T-cell (primary cell): ENCODE measurements at places on chromosomes 7 and 10.

GRCh38 chr7:34133356-34133982, 228.1 kb downstream of the BMPER start:
- DNase-seq = no peak

GRCh38 chr10:107529350-107529749, 364.8 kb upstream of the SORCS1 start:
- no peak for DNase-seq

DNA sequence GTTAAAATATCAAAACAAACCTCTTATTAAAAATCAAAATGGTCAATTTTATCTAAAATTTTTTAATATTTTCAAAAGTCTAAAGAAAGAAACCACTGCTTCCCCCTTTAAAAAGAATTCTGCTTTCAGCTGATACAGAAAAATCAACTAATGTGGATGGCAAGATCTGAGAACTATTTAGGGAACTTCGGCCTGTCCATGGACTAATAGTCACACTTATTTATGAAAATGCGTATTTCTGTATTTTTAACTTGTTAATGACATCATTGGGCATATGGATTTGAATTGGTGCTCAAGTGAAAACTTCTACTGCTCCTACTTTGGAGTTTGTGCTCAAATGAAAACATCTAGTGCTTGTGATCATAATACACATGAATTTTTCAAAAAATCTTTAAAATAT, 31.9 kb downstream of the RNLS start:
- no peak for DNase-seq

DNA sequence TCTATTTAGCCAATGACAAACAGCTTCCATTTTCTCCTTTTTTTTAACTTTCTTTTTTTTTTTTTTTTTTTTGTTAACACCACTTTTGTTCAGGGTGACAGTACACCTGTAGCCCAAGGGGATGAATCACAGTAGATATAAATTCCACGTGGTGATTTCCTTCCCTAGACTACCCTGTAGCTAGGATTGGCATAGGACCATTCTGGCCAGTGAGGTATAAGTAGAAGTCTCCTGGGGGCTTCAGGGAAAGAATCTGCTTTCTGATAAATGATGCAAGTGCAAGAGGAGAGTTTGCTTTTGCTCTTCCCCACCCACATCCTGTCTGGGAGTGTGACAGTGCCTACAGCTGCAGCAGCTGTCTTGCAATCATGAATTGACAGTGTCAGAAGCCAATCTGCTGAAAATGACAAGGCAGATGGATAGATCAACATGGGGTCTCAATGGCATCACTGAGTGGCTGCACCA, 63.2 kb upstream of the TOMM7 start:
- DNase-seq = peak; percentile 26

DNA sequence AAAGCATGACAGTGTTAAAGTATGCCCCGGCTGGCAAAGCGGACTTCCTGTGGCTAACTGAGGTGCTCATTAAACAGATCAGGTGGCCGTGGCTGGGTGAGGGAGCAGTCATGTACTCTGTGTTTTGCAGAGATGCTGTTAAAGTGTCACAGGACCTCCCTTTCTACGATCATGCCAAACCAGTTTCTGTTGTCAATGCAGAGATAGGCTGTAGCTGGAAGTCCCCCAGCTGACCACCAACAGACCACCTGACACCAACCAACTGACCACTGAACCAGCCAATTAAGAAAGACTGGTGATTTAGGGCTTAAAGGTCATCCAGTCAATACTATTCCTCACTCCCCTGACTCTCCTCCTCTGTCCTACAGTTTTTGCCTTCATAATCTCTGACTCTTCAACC, 431.1 kb upstream of the LRGUK start:
- no peak for DNase-seq

DNA sequence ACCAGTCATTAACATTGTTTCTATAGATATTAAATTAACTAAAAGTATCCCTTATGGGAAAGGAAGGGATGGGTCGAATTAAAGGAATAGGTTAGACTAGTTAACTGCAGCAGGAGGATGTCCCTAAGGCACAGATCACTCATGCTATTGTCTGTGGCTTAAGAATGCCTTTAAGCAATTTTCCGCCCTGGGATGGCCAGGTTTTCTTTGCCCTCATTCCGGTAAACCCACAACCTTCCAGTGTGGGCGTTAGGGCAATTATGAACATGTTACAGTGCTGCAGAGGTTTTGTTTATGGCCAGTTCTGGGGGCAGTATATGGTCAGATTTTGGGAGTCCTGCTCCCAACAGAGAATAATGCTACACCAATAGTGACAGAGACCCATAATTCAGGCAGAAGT, 139.3 kb upstream of the CDK13 start:
- DNase-seq = no peak

GRCh38 chr10:5291501-5292195, 73.1 kb upstream of the UCN3 start:
- DNase-seq = peak; percentile 72

GRCh38 chr7:143221286-143221685, 551 bp upstream of the TAS2R40 start:
- DNase-seq = no peak

GRCh38 chr7:98598846-98599615, 18.1 kb upstream of the NPTX2 start:
- DNase-seq = no peak

GRCh38 chr7:105017657-105018365, 3.8 kb downstream of the KMT2E start:
- no peak for DNase-seq

DNA sequence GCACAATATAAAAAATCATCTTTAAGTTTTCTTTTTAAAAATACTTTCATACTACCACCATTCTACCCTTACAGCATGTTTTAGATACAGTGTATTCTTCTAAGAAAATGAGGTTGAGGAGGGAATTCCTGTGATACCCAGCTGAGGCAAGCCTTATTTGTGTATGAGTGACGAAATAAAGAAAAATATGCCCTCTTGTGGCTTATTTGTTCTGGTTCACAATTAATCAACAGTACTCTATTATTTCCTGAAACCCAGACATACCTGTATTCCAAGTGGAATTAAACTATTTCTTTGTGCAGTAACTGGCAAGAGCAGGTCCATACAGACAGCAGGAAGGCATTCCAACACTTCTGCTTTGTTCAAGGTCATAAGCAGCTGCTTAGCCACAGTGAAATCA, 4.5 kb upstream of the SEMA3D start:
- DNase-seq = no peak

GRCh38 chr10:10587744-10588393, 429.8 kb upstream of the CELF2 start:
- DNase-seq = no peak

DNA sequence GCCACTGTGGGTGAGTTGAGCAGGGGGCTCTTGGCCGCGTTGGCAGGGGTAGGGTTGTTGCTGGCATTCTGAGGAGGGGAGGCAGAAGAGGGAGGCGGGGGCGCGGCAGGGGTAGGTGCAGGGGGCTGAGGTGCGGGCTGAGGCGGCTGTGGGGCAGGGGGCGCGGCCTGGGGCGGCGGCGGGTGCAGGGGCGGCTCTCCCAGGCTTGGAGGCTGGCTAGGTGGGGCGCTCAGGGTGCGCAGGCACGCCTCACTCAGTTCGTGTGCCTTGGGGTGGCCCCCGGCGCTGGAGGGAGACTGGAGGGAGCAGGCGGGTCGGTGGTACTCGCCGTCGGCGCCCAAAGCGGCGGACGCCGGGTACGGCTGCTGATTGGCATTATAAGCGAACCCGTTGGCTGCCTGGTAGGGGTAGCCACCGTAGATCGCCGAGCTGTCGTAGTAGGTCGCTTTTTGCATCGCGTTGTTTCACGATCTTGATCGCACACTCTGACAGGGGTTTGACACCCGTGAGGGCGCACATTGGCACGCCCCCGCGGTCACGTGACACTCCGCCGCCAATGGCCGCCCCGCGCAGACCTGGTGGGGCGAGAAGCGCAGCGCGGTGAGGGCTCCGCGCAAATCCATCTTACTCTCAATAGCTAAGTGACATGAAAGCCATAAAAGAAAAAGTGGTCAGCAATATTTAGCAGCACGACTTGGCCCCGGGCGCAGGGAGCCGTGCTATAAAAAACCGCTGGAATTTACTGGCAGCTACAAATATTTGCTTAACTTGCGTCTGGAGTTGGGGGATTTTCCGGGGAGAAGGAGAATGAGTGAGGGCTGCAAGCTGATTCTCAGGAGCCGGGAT, 7.9 kb upstream of the HOXA2 start:
- DNase-seq = no peak

DNA sequence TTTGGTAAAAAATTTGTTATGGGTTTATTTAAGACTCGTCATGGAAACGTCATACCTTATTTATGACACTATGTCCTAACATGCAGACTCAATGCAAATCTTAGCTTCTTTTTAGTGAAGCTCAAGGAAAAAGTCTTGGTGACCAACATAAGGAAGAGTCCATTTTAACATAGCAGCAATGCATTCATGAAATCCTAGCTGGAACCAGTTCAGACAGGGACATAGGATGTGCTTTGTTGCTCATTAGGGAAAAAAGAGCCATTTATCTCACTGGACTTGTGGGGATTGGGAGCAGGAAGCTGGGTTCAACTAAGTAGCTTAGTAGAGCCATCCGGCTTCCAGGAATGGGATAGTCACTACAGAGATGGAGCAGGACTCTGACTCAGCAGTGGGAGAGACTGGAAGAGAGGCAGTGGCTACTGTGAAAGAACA, 100.7 kb upstream of the DKK1 start:
- DNase-seq = no peak

- no peak for DNase-seq
Measured at GRCh38 chr7:73723813-73724212, 4.3 kb upstream of the STX1A start.

DNA sequence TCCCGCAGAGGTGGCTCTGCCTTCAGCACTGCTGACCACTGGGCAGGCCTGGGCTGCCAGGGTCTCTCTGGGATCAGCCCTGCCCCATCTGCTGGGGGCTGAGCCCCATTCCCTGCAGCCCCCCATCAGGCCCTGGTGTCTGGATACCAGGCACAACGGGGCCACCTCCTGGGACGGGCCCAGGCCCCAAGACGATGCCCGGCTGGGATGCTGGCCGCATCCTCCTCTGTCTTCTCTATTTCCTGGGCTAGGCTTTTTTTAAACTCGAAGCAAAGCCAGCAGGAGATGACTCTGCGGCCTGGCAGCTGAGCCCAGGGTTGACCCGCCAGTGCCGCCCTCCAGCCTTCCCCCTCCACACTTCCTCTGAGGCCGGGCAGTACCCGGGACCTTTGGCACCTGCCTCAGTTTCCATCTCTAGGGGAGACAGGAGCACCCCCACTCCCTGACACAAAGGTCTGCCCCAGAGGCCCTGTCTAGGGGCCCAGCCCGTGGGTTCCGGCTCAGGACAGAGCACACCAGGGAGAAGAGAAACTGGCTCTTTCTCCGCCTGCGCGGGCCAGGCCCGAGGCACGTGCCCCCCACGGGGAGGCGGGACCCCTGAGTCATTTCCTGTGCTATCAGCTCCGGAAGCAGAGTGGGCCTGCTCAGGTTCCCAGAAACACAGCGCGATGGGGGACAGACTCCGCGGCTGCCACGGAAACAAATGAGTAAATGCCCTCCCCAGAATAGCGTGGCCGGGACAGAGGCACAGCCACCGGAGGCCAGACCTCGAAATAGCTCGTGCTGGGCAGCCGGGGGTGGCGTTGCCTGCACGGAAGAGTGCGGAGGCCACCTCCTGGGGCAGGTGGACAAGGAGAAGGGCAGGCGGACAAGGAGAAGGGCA, 84.6 kb upstream of the PDGFA start:
- DNase-seq = peak; percentile 95

- no peak for DNase-seq
Measured at GRCh38 chr7:114931656-114932011, 9.7 kb downstream of the MDFIC start.

DNA sequence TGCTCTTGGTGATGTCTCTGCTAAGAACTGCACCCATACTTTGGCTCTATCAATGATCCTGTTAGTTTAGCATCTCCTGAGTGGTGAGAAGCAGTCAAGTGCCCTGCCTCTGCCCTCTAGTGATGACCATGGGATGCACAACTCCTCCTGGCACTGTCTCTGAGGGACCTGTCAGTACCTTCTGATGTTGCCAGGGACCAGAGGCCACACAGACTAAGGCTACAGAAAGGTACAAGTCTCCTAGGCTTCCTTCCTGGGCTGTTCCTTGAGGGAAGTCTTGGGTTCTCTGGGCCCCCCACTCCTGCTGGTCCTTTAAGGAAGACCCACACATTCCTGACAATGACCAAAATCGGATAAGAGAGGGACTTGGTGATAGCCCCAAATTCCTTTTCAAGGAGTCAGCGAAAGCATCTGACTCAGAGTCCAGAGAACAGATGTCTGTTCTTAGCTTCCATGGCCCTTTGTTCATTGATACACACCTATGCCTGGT, 15.3 kb downstream of the NKX2-3 start:
- no peak for DNase-seq

- no peak for DNase-seq
Measured at GRCh38 chr7:26055241-26055640, 96.8 kb upstream of the NFE2L3 start.

GRCh38 chr10:33066558-33067236, 108.7 kb upstream of the ITGB1 start:
- DNase-seq = no peak

DNA sequence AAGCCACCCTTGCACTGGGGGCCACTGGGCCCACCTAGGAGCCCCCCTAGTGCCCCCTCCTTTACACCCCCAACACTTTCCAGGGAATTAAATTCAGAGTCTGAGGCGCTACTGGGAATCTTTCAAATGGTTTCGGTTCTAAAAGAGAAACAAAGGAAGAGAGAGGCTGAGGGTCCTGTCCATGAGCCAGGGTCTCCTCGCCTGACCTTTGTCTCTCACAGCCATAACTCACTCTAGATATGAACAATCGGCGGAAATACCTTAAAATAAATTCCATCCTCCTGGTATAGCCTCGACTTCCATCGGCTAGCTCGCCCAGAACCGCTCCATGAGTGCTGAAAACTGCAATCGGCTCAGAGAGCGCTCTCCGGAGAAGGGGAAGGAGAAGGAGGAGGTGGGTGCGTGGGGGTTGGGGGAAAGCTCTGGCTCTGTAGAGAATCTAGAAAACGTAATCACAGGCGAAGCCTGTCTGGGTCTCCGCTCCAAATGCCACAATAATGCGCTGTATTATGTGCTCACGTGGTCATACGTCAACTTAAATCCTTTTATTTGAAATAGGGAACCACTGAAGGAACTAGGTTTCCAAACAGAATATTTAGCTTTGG, 12.6 kb downstream of the HOXA4 start:
- no peak for DNase-seq

- DNase-seq = no peak
Measured at GRCh38 chr10:69864321-69864720, 62.6 kb downstream of the COL13A1 start.

- no peak for DNase-seq
Measured at GRCh38 chr10:3077940-3078630, 10.7 kb downstream of the PFKP start.
